ENCODE measurements at places on chromosomes 7 and 10.

GRCh38 chr7:46545790-46546189 is 624.7 kb upstream of the IGFBP3 start:
- no peak for DNase-seq

DNA sequence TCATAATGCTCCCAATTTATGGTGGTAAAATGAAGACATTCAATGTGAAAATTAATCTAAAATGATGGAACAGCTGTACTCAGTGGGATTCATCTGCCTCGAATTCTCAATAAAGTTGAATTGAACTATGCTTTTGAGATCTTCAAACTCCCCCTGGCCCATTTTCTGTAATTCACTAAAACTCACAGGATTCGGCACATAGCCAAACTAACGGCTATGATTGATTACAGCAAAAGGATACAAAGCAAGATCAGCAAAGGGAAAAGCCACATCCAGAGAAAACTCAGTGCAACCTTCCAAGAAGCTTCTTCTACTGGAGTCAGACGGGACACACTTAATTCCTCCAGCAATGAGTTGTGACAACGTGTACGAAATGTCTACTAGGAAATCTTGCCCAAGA is 307.5 kb downstream of the CNTNAP2 start:
- DNase-seq: no peak

GRCh38 chr10:122849090-122849489 is 3.4 kb upstream of the CUZD1 start:
- no peak for DNase-seq

GRCh38 chr10:8975535-8975934 is 921.0 kb downstream of the GATA3 start:
- no peak for DNase-seq

DNA sequence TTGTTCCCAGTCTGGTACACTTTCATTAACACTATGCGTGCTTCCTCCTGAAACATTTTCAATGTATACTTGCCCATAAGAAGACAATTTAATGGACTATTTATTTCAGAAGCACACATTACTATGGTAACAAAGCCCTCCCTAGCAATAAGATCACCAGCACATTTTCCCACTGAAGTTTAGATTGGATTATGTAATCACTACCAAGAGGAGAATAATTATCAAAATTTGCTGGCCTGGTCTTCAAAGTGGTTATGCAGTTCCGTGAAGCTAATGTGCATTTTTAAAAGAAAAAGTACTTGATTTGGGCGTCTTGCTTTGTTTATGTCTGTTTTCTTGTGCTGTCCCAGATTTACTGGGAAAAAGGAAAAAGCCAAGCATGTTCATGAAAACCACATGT is 61.9 kb downstream of the AP3M1 start:
- no peak for DNase-seq

GRCh38 chr10:4082861-4083260 is 297.9 kb upstream of the KLF6 start:
- no peak for DNase-seq

- no peak for DNase-seq
Observed at GRCh38 chr7:84291756-84292155, 97.2 kb upstream of the SEMA3A start.
